Stimulated activated CD8-positive, alpha-beta memory T cell treated with anti-CD3 and anti-CD28 coated beads, Interleukin-4, amount 100 ng/mL, for 4 hours (primary cell): ENCODE measurements at places on chromosomes 13 and 19.

DNA sequence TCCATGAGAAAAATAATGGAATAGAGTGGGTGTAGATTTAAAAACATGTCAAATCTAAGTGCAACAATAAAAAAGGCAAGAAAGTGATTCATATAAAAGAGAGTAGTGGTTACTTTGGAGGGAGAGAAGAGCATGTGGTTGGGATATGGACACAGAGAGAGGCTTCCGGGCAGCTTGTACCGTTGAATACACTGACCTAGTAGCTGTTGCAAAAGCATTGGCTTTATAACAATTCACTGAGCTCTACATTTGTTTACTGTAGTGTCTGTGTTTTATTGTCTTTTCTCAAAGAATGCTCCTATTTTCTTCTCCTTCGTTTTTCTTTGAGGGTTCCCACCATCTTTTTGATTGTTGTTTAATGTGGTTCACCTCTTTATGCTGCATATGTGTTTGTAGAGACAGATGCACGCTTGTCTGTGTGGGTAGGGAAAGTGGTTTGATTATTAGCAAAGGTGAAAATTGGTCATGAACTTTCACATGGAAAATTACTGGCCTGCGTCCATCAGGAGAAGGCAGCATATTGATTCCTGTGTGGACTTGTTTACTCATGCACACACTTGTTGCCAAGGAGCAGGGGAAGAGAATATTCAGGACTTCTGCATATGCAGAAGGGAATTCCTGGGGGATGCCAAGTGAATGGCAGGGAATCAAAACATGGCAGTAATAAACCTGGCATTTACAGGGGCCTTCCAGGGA lies 29.9 kb upstream of the IRS2 start:
- no peak for DNase-seq

DNA sequence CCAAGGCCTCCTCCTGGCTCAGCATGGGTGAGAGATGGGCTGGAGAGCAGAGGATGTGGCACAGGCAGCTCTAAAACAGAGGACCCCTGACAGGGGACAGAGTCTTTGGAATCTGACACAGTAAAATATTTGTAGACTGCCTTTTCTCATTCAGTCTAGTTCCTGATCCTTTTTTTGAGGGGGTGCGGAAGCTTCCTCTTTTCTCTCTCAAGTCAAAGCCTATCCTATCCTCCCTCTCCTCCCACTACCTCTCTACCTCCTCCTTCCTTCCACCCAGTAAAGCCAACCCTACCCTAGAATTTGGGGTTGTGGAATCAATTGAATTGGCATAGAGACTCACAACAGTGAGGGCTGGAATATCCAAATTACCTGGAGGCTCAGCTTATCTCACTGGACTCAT lies 82.0 kb downstream of the TEX26 start:
- no peak for DNase-seq

DNA sequence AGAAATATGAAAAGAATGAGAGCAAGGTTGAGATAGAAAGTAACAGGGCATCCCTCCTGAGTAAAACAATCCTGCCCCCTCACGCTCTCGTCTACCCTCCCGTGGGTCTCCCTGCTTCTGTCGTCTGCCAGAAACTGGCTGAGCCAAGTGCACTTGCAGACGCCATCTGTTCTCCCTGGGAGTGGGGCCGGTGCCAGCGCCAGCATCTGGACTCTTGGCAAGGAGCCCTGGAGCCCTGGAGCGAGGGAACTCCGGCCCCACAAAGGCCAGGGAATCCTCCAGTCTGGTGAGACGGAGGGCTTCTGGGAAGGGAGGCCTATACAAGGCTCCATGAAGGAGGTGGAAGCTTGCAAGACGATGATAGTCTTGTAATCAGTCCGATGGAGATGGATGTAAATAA lies 2.3 kb upstream of the TMEM91 start:
- DNase-seq, result no peak

DNA sequence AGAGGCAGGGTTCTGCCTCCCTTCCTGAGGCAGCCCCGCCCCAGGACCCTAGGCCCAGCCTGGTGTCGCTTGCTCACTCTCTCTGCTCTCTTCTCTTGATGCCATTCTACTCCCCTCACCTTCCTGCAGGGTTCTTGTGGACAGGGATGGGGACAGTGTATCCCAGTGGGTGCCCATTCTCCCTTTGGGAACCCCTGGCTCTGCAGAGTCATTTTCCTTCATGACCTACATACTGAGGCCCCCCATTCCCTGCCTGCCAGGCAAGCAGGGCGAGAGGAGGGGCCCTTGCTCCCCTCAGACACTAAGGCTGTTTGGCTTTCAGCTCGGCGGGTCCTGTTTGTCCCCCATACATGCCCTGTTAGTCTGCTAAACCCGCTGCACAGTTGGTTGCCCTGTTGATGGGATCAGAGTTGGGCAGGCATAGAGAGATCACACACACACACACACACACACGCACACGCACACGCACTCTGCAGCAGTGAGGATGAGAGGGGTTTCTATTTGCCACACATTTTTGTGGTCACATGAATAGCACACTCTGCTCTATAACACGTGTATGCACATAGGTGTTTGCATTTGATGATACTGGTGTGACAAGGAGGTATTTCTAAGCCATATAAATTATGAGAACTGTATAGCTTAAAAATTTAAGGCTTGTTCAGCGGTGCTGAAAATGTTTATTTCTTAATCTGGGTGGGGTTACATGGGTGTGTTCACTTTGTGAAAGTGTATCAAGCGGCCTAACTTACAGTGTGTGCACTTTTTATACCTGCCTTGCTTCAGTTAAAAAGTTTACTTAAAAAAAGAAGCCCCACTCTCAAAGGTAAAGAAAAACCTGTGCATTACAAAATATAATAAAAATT lies 20.3 kb downstream of the NFIX start:
- DNase-seq, result no peak

- peak; percentile 60 for DNase-seq
Measured at GRCh38 chr19:45882652-45883585, 3.0 kb downstream of the IRF2BP1 start.

DNA sequence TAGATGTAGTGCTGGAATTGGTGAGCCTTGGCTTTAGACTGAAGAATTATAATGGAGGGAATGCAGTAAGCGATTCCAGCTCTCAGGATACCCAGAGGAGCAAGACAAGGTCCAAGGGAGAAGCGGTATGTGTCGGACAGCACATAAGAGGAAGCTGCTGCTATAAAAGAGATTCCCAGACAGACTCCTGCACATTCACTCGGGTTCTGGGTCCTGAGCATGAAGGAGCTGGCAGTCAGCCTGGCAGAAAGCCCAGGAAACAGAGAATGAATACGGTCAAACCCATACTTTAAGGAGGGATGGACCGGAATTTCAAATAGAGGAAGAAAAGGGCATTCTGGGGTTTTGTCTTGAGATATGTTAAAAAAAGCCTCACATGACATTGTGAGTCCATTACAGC lies 308.3 kb downstream of the DNAJC15 start:
- no peak for DNase-seq

DNA sequence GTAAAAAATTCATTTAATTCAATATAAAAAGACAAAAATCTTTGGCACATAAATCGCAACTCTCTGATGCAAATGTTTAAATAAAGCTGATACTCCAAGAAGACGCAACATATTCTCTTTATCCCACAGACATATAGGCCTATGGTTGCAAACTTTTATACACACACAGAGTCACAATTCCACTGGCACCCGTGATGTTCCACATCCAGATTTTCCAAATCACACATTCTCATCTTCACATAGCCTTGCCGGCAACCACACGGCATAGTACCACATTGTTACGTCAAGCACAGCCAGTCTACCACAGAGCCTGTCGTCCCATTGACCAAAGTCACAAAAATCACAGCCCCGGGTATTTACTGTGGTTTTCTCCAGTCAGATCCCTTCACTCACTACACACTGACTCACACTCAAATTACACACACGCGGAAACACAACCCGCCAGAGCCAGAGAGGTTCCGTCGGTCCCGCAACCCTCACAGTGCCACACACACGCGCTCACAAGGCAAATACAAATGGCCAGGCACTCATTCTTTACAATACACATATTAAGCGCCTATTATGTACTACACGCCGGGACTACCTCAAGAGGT lies 546 bp upstream of the ZNF546 start:
- no peak for DNase-seq

DNA sequence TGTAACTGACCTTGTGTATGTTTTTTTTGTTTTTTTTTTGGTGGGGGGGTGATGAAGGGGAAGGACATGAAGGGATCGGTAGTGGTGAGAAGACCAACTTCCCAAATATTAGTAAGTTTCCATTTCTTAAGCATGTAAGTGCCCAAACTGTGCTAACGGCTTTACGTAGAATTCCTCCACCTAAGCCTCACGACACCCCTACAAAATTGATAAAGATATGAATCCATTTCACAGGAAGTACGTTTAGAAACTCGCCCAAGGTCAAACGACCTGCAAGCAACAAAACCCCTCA lies 649 bp downstream of the UQCRFS1 start:
- DNase-seq, result no peak

DNA sequence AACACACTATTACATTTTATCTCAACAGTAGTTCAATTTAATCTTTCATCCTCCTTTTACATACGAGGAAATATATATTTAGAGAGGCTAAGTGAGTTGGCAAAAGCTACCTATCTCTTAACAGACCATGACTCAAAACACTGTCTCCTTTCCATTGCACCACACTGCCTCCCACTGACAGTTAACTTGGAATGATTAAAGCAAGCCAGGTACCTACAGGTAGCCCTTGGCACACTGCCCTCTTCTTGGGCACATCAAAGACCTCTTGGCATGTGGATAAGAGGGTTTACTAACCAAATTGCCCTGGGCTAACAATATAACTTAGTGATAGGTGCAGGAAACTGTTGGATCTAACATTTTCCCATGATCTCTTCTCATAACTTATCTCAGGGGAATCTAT lies 1.8 kb downstream of the ABHD13 start:
- DNase-seq, result no peak

DNA sequence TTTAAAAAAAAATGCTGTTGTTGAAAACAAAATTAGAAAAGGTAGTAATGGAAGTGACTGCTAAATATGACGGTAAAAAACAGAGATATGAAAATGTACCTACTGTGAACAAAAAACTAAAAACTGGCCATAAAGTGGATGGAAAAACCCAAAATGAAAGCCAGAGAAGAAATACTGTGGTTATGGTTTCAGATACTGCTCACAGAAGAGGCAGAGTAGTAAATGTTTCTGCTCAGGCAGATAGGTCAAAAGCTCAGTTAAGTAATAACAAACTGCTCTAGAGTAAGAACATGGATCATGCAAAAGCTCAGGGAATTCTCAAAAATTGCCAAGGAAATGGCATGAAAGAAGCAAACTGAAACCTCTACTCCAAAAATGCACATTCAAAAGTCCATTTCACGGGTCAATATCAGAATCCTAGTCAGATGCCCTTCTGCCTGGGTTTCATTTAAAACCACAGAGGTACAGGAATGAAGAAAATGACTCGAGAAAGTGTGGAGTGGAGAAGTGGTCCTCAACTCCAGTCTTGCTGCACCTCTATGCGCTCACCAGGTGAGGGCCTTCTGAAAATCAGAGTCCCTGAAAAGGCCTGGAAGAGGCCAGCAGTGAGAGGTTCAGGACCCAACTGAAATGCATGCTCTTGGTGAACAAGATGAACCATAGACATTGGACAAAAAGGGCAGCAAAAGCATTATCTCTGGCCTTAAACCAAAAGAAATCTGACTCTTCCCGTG lies 315.0 kb upstream of the SPRY2 start:
- DNase-seq, result no peak

- peak; percentile 67 for DNase-seq
Measured at GRCh38 chr19:17333611-17334413, 843 bp downstream of the ANO8 start.

DNA sequence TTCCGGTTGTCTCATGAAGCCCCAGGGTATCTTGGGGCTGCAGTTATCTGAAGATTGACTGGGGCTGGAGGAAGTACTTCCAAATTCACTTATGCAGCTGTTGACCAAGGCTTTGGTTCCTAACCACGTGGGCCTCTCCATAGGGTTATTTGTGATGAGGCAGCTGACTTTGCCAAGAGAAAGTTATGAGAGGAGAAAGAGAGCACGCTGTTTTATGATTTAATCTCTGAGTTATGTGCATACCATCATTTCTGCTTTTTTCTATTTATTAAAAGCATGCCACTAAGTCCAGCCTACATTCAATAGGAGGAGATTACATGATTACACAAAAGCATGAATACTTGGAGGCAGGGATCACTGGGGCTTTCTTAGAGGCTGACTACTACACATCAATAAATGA lies 215.5 kb downstream of the NHLRC3 start:
- DNase-seq, result no peak

- DNase-seq, result no peak
Measured at GRCh38 chr13:112893570-112894422, 75.2 kb upstream of the MCF2L start.

DNA sequence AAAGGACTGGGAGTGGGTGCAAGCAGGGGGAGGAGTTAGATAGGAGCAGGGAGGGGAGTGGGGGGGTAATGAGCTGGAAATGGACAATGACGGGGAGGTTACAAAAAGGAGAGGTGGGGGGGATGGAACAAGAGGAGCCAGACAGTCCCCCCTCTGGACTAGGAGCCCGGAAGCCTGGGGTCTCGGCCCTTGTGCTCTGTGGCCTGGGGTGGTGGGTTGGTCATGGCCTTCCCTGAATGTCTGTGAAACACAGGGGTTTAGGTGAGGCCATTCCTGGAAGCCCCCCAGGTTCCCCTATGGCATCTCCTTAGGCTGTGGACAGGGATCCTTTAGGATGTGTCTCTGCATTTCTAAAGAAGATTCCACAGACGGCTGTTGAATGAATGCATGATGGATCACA lies 12.1 kb downstream of the KCNC3 start:
- DNase-seq, result no peak

GRCh38 chr13:57820924-57821323 lies 189.4 kb downstream of the PCDH17 start:
- no peak for DNase-seq

- DNase-seq, result no peak
Measured at GRCh38 chr13:40961214-40961613, 57.9 kb downstream of the ELF1 start.
